ENCODE measurements at places on chromosomes 12 and 14.

DNA sequence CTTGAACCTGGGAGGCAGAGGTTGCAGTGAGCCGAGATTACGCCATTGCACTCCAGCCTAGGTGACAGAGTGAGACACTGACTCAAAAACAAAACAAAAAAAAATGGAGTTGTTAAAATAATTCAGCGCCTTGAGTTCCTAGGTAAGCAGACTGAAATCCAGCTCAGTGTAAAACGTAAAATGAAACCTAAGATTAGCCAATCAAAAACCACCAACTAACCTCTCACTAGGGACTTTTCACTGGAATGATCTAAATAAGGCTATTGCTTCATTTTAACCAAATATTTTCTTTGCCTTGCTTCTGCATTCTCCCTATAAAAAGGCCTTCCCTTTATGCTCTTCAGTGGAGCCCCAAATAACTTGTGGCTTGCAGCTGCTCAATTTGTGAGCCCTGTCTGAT is 91.6 kb upstream of the HIF1A start:
- DNase-seq: no peak

DNA sequence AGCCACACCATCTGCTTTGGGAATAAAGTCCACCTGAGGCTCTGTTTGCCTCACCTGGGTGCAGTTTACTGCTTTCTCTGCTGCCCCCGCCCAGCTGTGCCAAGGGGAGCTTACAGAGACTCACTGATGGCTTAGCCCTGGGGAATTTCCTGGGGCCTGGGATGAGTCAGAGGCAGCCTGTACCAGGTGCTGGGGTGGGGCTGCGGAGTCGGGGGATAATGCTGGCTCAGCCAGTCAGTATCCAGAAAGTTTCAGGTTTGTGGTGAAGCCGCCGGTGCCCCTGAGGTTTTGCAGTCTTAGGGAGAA is 22.3 kb downstream of the PLEKHG3 start:
- no peak for DNase-seq

DNA sequence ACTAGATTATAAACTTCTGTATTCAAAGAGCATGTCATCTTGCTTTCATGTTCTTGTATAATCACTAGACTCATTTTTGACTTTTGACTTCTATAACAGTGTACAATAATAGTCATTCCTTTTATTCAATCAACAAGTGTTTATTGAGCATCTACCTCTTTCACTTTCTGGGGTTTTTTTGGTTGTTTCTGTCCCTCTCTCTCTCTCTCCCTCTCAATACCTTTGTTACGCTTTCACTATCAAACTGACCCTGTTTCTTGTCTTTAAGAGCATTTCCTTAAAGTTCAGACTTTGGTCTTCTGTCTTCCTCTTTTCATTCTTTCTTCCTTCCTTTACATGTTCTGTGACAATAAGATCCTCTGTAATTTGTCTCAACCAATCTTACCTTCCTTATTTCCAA is 49.5 kb downstream of the GPR137C start:
- no peak for DNase-seq

DNA sequence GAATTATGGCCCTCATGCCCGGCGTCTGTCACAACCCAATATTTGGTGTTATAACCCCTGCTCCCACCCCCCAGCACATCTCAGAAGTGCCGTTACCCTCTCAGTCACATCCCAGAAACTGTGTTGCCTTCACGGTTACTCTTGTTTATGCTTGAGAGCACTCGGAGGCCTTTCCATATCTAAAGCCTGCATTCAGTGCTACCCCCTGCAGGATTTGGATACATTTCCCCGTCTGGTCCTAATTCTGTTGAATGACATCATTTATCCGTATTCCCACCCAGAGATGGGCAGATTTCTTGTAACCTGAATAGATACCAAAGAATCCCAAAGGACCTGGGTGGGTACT is 19.1 kb upstream of the FOS start:
- DNase-seq: no peak

DNA sequence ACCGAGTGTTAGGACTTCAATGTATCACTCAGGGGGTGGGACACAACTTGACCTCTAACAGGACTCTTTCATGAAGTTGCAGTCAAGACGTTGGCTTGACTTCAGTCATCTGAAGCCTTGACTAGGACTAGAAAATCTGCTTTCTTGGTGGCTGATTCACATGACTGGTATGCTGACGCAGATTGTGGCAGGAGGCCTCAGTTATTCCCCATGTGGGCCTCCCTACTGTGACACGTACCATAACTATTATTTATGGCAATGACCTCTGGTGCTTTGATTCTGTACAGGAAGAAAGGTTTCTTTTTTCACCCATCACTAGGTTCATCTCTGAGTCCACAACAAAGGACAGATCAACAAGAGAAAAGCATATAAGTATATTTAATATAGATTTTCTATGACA is 270.4 kb downstream of the NEDD1 start:
- no peak for DNase-seq

GRCh38 chr12:120855823-120856588 is 48.2 kb downstream of the SPPL3 start:
- no peak for DNase-seq

DNA sequence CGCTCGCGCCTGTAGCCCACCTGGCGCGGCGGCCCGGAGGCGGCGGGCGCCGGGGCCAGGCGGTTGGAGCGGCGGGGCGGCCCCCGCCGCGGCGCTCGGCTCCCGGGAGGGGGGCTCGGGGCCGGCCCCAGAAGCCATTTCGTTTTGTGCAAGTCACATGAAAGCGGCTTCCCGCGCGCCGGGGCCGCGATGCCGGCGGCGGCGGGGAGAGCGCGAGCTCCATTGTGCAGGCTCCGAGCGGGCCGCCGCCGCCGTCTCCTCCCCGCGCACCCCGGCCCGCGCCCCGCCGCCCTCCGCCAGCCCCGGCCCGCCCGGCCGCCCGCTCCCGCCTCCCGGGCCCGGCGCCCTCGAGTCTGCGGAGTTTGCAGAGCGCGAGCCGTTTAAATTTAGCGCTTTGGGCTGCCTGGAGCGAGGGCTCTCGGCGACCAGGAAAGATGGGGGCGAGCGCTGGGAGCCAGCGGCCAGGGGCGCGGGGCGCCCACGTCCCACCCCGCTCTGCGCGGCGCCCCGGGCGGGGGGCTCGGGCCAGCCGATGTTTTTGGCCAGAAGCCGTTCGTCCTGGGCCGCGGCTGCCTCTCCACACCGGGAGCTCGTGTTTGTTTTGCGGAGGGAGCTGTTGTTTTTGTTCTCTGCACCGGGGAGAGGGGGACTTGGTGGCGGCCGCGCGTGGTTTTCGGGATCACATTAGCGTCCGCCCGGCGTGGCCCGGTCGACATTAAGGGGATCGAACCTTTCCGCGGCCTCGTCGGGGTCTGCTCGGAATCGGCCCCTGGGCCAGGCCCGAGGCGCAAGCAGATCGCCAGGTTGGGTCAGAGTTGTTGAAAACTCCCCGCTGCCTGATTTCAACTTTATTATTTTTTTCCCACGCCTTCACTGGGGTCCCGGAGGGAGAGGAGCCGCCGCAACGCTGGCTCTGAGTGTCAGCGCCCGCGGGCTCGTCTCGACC is 982 bp downstream of the BCL7A start:
- no peak for DNase-seq

DNA sequence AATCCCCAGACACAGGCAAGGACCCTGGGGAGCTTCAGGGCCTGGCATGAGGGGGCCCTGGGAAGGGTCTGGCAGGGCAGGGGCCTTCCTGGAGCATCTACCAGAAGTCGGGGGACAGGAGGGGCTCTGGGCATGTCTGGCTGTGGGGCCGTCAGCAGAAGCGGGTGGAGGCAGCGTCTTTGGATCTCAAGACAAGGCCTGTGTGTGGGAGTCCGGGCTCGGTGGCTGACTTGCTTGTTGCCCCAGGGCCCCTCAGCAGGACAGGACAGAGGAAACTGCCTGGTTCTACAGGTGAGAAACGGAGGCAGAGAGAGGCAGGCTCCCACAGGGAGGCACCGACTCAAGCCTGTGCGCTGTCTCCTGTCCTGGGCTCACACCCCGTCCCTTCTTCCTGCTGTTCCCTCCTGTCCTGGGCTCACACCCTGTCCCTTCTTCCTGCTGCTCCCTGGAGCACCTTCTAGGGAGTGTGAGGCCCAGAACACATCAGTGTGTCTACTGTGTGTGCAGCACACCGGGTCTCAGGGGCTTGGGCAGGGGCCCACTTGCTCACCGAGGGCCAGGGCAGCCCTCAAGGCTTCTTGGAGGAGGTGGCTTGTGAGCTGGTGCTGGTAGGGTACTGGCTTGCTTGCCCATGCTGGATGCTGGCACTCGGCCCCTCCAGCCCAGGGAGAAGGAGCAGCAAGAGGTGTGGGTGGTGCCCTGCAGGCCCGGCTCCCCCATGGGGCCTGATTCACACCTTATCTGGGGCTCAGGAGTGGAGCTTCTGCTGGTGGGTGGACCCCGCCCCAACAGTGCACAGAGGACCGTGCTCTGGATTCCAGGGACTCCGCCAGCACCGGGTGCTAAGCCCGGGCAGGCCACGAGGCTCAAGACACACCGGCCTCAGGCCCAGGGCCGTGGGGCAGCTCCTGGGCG is 14.9 kb downstream of the ASPG start:
- DNase-seq: no peak

GRCh38 chr12:38783304-38783703 is 122.1 kb downstream of the CPNE8 start:
- DNase-seq: no peak
